Astrocyte (in vitro differentiated cells and primary cell): ENCODE measurements at places on chromosomes 12 and 14. TPM values are rescaled to one million over a fixed set of nuclear protein-coding genes. Genes with fewer than 3 reads are reported as not detected.

DNA sequence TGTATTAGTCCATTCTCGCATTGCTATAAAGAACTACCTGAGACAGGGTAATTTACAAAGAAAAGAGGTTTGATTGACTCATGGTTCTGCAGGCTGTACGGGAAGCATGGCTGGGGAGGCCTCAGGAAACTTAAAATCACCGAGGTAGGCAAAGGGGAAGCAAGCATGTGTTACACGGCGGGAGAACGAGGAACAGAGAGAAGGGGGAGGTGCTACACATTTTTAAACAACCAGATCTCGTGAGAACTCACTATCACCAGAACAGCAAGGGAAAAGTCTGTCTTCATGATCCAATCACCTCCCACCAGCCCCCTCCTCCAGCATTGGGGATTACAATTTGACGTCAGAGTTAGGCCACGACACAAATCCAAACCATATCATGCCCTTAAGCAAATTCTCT is 13.3 kb upstream of the MAX start:
- no peak overlapping the region for H3K27ac ChIP-seq
- DNase-seq: no peak
- no peaks in the 10 kb centered on the region for H3K27me3 ChIP-seq
- no peak overlapping the region for H3K4me3 ChIP-seq

DNA sequence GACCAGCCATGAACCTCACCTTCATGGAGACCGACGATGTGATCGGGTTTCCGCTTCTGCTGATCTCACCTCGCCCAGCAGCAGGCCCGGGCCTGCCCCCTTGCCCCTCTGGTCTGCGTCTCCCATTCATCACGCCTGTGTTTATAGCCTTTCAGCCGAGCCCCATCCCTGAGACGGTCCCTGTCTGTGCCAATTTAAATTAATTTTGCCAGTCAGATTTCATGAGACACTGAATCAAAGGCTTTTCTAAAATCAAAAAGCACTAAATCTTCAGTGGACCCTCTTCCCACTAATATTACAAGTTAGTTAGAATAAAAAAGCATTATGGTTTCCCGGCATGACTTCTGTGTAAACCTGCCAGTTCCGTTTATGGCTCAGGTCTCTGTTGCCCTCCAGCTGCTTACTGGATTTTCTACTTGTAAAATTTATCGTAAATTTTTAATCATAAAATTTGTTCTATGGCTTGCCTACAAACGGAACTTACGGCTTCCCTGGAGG is 155.9 kb downstream of the ESRRB start:
- no peak overlapping the region for H3K27ac ChIP-seq
- H3K4me3 ChIP-seq: no peak overlapping the region
- no peaks in the 10 kb centered on the region for H3K27me3 ChIP-seq
- no peaks in the 10 kb centered on the region for H3K4me1 ChIP-seq

DNA sequence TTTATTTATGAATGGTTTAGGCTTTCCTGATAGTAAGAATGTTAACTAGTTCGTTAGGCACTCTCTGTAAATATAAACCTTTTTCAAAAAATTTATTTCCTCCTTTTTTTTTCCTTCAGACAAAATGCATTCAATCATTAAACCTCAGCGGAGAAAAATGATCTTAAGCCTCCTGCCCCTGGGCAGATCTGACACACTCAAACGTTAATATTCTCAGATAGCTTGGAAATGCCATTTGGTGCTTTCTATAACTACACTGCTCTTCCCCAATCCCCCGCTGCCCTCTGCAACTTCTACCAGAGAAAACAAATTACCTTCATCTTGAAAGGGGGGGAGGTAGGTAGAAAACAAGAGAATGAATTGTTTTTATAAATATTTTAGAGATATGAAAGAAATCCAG is 521.2 kb downstream of the MED13L start:
- DNase-seq: no peak
- H3K4me3 ChIP-seq: no peak overlapping the region
- H3K36me3 ChIP-seq: no peaks in the 10 kb centered on the region
- H3K4me1 ChIP-seq: peaks cover 3% of the 10 kb centered on the region
- no peak overlapping the region for H3K27ac ChIP-seq

The KRT75 gene
- total RNA-seq: not detected in 2 replicates

The GPRC5D gene
- not detected in 2 replicates for total RNA-seq

- DNase-seq: no peak
- no peaks in the 10 kb centered on the region for H3K27me3 ChIP-seq
- no peak overlapping the region for H3K27ac ChIP-seq
- H3K36me3 ChIP-seq: no peaks in the 10 kb centered on the region
- H3K4me1 ChIP-seq: no peaks in the 10 kb centered on the region
- no peak overlapping the region for H3K4me3 ChIP-seq
Measured at GRCh38 chr14:23916446-23916845, 37.1 kb upstream of the DHRS4 start.

DNA sequence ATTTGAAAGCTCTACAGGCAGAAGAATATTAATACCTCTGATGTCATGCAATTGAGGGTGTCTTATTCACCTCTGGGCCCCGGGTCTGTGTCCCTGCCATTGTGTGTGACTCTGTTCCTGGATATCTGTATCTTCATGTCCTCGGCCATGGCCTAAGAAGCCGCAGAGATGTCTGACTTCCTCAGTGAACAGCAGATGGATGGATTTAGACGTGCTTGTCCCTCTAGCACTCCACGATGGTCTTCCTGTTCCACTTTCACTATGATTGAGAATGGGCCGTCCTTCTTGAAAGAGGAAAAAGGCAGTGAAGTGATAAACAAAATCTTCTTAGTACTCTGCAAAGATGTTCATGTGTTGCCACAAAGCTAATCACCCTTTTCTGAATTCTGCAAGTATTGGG is 217.4 kb downstream of the SLC41A2 start:
- no peak overlapping the region for H3K4me3 ChIP-seq
- H3K27me3 ChIP-seq: no peaks in the 10 kb centered on the region
- H3K27ac ChIP-seq: no peak overlapping the region

The KRT80 gene
- total RNA-seq: 2.8 and 3.6 TPM in 2 replicates

GRCh38 chr12:91813701-91814100 is 331.9 kb downstream of the BTG1 start:
- H3K27ac ChIP-seq: no peak overlapping the region
- H3K4me1 ChIP-seq: peaks cover 10% of the 10 kb centered on the region
- H3K36me3 ChIP-seq: no peaks in the 10 kb centered on the region
- no peak for DNase-seq
- no peaks in the 10 kb centered on the region for H3K27me3 ChIP-seq
- no peak overlapping the region for H3K4me3 ChIP-seq

DNA sequence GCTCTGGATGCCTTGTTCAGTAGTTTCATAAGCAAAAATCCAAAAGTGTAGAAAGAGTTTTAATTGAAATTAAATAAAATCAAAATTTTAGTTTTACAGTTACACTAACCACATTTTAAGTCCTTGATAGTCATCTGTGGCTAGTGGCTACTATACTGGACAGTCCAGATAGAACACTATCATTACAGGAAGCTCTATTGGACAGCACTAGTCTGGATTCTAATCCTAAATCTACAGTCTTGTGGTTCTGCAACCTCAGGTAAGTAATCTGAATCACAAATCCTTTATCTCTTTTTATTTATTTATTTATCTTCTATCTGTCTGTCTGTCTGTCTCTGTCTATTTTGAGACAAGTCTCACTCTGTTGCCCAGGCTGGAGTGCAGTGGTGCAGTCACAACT is 18.0 kb downstream of the RAP1B start:
- peaks cover 10% of the 10 kb centered on the region for H3K4me1 ChIP-seq
- DNase-seq: no peak
- no peak overlapping the region for H3K27ac ChIP-seq
- no peaks in the 10 kb centered on the region for H3K27me3 ChIP-seq
- peaks cover 16% of the 10 kb centered on the region for H3K36me3 ChIP-seq

DNA sequence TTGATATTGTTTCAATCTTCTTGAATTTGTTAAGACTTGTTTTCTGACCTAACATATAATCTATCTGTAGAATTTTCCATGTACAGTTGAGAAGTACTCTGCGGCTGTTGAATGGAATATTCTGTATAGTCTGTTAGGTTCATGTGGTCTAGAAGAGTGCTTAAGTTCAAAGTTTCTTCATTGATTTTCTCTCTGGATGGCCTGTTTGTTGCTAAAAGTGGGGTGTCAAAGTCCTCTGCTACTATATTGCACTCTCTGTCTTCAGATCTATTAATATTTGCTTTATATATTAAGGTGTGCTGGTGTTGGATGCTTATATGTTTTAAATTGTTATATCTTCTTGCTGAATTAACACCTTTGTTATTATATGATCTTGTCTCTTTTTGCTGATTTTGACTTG is 290.9 kb upstream of the STXBP6 start:
- no peaks in the 10 kb centered on the region for H3K36me3 ChIP-seq
- no peak overlapping the region for H3K27ac ChIP-seq
- no peak overlapping the region for H3K4me3 ChIP-seq
- H3K27me3 ChIP-seq: no peaks in the 10 kb centered on the region
- no peak for DNase-seq

- no peak for DNase-seq
- H3K27ac ChIP-seq: no peak overlapping the region
- no peak overlapping the region for H3K4me3 ChIP-seq
Measured at GRCh38 chr14:101908795-101909194, 55.6 kb upstream of the DYNC1H1 start.

The INSM2 gene
- total RNA-seq: not detected in 2 replicates

The IFT43 gene
- total RNA-seq: 29.4 and 35.2 TPM in 2 replicates

DNA sequence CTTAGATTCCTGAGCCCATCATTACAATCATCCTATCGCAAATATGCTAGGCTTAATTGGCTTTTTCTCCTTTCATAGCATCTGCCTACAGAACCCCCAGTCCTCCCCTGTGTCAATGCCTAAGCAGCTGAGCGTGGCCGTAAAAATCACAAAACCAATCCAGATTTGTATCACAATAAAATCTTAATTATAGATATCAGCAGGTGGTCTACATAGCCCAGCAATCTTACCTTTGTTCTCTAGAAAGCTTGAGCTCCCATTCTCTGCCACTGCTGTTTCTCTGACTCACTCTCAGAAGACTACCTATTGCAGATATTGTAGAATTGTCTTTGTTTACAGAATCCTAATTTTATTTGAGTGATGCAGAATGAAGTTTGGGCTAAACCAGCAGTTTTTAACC is 37.9 kb upstream of the PPM1A start:
- no peak for DNase-seq
- H3K4me1 ChIP-seq: no peaks in the 10 kb centered on the region
- peaks cover 4% of the 10 kb centered on the region for H3K27me3 ChIP-seq
- H3K36me3 ChIP-seq: no peaks in the 10 kb centered on the region

GRCh38 chr12:123490089-123490488 is 32.1 kb downstream of the SNRNP35 start:
- H3K36me3 ChIP-seq: no peaks in the 10 kb centered on the region
- no peak overlapping the region for H3K4me3 ChIP-seq
- no peaks in the 10 kb centered on the region for H3K4me1 ChIP-seq
- no peak for DNase-seq

The SAMD4A gene
- total RNA-seq: 68.2 and 69.0 TPM in 2 replicates

The IL26 gene
- not detected in 2 replicates for total RNA-seq

GRCh38 chr12:779745-780734 is 27.7 kb downstream of the WNK1 start:
- peak; percentile 79 for DNase-seq
- H3K27me3 ChIP-seq: no peaks in the 10 kb centered on the region
- H3K4me1 ChIP-seq: peaks cover 20% of the 10 kb centered on the region
- peak overlapping the region; percentile 34 for H3K4me3 ChIP-seq

GRCh38 chr14:101875727-101876554 is 88.4 kb upstream of the DYNC1H1 start:
- H3K36me3 ChIP-seq: no peaks in the 10 kb centered on the region
- peaks cover 11% of the 10 kb centered on the region for H3K4me1 ChIP-seq
- no peaks in the 10 kb centered on the region for H3K27me3 ChIP-seq
- no peak for DNase-seq
- H3K4me3 ChIP-seq: no peak overlapping the region
- H3K27ac ChIP-seq: no peak overlapping the region

GRCh38 chr12:7162691-7163114 is 26.8 kb upstream of the PEX5 start:
- H3K27ac ChIP-seq: no peak overlapping the region
- H3K27me3 ChIP-seq: peaks cover 2% of the 10 kb centered on the region
- H3K36me3 ChIP-seq: no peaks in the 10 kb centered on the region

The MPHOSPH9 gene
- 21.6 and 24.9 TPM in 2 replicates for total RNA-seq
